Activated naive CD4-positive, alpha-beta T cell treated with anti-CD3 and anti-CD28 coated beads, Interleukin-2, amount 10 ng/mL, durations not matched to agents 7 days and 5 days (primary cell): ENCODE measurements at places on chromosomes 6 and 20.

DNA sequence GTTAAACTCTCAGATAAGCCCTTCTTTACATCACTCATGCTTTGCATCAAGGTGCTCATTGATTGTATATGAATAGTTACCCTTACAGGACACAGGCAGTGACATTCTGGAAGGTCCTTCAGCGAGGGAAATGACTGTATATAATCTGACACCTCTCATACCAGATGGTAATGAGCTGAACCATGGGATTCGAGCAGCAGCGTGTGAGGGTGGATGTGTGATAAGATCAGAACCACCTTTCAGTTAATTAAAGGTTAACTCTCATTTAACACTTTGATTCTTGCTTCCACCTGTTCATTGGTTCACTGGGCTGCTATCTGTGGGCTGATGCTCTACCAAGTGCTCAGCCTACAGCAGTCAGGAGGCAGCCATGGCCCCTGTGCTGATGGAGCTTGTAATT, 24.2 kb downstream of the NEDD9 start:
- no peak for DNase-seq

- peak; percentile 18 for DNase-seq
Observed at GRCh38 chr20:64102647-64103354, 4.6 kb downstream of the NPBWR2 start.

DNA sequence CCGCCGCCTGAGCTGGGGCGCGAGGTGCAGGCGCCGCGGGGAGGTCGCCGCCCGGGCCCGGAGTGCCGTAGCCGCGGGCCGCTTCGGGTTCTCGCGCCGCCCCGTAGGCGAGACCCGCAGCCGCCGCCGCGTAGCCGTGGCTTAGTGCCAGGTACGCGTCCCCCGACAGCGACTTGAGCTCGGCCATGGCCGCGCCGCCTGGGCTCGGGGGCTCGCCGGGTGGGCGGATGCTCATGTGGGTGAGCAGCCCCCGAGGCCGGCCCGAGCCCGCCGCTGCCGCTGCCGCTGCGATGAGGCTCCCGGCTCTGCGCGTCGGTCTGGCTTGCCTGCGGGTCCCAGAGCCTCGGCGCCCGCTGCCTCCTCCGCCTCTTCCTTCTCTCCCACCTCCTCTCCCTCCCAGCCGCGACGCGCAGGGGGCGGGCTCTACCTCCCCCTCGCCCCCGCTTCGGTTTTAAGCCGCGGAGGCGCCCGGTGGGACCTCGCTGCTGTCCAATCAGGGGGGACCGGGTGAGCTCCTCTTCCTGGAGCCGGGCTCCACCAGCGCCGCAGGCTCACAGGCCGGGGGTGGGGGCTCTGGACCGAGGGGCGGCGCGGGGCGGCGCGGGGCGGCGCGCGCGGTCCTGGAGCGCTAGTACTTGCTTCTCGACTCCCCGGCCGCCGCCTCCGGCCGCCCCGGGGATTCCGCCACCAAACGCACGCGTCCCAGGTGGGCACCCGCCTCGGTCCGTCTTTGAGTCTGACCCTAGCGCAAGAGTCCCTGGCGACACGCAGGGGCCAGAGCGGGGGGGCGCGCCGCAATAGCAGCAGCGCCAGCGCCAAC, at the start of gene BHLHE23:
Gene BHLHE23 (minus strand): TSS at position 425 of the 820 bp plus-strand sequence. CDS start 190 bp downstream, at position 235.
- no peak for DNase-seq

DNA sequence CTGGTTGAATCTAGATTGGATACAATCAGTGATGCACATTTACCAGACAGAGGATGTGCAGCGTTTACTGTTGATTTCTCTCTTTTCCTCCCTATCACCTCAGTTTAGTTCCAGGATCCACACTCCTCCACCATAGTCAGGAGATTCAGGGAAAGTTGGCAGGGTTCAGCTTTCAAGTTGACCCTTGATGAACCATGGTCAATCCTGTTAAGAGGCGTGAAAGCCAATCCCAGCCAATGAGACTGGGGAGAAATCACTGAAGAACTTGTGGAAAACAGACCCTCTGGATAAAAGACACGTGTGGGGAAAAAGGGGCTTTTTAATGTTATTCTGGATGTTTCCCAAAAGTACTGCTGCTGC, 19.2 kb upstream of the SCP2D1 start:
- DNase-seq, result no peak

DNA sequence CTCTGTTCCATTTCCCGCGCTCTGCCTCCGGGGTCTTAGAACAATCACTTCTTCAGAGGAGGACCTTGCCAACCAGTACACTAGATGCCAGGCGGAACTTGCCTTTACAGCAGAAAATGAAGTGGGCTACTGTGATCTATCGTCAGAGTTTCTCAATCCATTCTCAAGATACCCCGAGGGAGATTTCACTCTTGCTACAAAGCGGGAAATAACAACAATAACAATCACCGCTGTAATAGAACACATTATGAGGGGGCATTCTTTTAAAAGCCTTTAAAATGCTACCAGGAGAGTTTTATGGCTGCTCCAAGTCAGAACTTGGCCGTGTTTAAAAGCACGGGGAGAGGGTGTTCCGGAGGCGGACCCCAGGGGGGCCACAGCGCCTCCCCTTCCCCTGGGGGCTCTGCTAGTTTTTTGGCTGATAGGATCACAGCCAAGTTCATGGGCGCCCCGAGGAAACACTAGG, 617.0 kb upstream of the AGPAT4 start:
- DNase-seq, result no peak

DNA sequence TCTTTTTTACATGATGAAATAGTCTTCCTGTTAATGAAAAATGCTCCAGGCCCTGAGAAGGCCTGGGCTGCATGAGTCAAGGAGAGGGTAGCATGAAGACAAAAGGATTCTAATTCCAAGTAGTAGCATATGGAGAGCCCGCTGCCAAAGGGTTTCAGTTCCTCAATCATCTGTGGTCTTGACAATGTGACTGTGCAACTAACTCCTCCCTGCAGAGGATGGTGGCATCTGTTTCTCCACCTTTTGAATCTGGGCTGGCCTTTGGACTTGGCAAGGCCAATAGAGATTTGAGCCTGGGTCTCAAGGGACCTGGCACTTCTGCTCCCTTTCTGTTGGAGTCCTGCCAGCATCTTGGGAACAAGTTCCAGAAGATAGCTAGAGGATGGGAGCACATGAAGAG, 35.1 kb upstream of the ANKEF1 start:
- no peak for DNase-seq

GRCh38 chr6:160733050-160733646, 31.1 kb downstream of the PLG start:
- peak; percentile 40 for DNase-seq

GRCh38 chr6:29332676-29333075, 31.2 kb downstream of the OR14J1 start:
- no peak for DNase-seq

DNA sequence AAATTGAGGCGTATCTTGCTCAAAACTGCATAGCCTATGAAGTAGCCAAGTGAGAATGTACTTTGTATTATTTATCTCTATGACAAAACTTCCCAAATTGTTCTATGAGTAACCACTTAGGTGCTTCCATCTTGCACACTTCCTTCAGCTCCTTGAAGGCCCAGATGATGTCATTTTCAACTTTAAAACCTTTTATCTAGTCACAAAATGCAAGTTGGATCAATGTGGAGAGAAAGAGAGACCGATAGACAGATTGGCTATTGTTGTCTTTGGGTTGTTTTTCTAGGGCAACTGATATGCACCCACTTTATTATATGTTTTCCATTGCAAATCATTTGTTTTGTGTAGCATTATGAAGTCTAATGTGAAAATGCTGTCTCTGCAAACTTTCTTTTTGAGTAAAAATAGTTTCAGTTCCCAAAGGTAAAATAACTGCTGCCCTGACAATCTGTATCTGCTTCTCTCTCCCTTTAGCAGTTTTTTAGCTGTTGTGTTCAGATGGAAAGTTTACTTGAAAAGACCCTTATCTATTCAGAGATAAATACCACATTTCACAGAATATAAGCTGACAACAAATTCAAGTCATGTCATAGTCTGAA, 73.7 kb upstream of the CITED2 start:
- no peak for DNase-seq

DNA sequence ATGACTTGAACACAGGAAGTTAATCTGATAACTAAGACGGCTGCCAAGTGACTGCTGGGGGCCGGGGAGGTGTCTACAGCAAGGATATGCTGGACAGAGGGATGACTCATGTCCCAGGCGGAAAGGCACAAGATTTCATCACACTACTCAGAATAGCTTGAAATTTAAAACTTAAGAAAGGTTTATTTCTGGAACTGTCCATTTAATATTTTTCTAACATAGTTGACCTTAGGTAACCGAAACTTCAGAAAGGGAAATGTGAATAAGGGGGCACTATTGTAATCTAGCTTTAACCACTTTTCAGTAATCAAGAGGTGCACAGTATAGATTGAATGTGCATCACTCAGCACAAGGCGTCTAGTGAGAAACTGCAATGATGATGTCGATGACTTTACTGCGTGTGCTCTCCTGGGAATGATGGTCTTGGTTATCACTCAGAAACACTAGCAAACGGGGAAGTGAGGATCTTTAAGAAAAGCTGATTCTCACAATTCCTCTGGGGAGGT, 171.5 kb downstream of the QKI start:
- DNase-seq, result no peak

- DNase-seq, result no peak
Observed at GRCh38 chr6:143247586-143247985, 186.9 kb downstream of the AIG1 start.

DNA sequence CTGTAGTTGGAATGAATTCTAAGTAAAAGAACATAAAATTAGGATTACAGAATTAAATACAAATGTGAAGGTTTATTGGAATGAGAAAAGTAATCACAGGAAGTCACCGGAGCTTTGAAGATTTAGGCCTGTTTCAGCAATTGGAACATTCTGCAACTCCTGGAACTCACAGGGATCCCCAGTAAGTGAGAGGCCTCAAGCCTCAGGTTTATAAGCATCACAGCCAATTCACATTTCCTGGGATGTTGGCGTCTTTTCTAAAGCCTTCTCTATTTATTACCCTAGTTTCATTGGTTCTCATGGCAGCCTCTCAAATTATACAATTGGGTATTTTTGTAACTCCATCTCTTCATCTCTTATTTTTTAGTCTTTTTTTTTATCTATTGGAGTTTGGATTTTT, 90.4 kb upstream of the HIVEP1 start:
- DNase-seq, result no peak

DNA sequence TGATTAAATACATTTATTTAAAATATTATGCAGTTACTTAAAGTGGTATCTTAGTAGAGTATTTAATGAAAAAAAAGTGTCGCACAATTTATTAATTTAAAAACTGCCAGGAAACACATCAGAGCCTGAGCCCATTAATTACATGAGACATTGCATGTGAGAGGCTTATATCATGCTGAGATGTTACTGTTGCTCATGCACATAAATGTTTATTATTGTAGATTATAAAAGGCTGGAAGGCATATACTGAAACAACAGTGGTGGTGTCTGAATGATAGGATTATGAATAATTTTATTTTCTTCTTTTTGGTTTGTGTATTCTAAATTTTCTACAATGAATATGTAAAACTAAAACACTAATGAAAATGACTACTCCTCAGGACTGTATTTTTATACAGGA, 45.7 kb upstream of the TXNDC5 start:
- no peak for DNase-seq

DNA sequence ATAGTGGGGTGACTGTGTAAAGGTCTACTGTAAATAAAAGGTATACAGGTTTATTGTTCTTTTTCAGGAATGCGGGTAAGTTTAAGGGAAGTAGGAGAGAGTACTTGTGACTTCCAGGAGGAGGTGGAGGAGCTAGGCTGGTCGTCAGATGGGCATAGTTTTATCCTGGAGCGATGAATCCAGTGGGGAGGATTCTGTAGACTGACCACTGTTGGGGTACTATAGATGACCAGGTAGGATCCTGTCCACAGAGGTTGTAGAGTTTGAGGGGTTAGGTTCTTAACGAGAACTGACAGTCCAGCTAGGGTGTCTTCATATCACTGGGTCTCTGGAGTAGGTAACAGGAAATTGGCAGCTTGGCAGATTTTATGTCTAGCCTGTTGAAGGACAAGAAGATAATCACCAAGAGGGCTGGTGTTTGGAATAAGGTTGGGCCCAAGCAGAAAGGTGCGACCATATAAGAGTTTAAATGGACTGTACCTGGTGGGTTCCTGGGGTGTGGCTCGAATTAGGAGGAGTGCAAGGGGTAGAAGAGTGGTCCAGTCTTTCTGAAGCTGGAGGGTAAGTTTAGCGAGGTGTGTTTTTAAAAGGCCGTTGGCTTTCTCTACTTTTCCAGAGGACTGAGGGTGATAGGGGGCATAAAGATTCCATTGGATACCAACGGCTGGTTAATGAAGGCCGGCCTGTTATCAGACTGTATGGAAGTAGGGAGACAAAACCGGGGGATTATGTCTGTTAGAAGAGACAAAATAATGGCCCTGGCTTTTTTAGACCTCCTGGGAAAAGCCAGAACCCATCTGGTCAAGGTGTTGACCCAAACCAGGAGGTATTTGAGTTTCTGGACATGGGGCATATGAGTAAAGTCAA, 751.3 kb upstream of the ADGRB3 start:
- no peak for DNase-seq

DNA sequence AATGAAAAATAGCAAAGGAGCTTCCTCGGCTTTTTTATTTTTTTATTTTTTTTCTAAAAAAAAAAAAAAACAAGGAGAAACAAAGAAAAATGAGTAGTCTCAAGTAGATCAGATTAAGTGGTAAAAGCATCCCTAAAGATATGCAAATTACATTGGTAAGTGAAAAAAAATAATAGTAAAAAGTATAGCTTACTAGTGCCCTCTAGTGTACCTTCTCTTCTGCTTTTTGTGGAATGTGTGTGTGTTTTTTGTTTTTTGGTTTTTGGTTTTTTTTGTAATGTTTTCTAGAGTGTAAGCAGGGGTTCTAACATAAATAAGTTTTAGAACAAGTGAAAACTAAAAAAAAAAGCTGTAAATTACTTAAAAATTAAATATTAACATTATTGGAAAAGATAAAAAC, 1062.0 kb downstream of the HACE1 start:
- DNase-seq, result no peak

GRCh38 chr20:4038047-4038459, 22.7 kb upstream of the RNF24 start:
- DNase-seq, result peak; percentile 93

- DNase-seq, result no peak
Observed at GRCh38 chr20:61546641-61547040, 294.6 kb downstream of the CDH4 start.

DNA sequence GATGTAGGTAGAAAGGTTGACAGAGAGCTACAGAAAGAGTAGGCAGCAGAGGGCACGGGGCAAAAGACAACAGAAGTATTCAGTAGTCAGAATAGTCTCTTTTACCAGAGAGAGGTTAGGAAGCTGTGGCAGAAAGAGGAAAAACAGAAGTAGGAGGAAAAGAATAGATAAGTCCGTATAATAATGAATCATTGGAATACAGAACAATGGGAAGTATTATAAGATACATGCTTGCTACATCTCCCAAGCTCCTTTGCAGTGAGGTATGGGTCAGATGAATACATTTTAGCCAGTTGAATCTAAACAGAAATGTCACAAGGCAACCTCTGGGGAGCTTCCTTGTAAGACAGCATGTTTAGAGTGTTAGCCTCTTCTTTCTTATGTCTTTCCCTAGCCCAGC, 570.5 kb upstream of the CITED2 start:
- no peak for DNase-seq

- DNase-seq, result no peak
Observed at GRCh38 chr6:160221423-160221822, 37.2 kb downstream of the SLC22A2 start.
